Stimulated activated naive CD4-positive, alpha-beta T cell treated with Interleukin-2 at 50 U/mL for 16 hours (primary cell): ENCODE measurements at places on chromosomes 2 and 18.

GRCh38 chr2:240499309-240500301, 58.2 kb downstream of the ANKMY1 start:
- DNase-seq = no peak

GRCh38 chr2:112791693-112792230, 7.5 kb upstream of the IL1A start:
- DNase-seq = no peak

GRCh38 chr2:107108556-107108955, 222.6 kb upstream of the ST6GAL2 start:
- DNase-seq = no peak

- no peak for DNase-seq
Measured at GRCh38 chr2:224055101-224055500, 16.0 kb upstream of the SERPINE2 start.

DNA sequence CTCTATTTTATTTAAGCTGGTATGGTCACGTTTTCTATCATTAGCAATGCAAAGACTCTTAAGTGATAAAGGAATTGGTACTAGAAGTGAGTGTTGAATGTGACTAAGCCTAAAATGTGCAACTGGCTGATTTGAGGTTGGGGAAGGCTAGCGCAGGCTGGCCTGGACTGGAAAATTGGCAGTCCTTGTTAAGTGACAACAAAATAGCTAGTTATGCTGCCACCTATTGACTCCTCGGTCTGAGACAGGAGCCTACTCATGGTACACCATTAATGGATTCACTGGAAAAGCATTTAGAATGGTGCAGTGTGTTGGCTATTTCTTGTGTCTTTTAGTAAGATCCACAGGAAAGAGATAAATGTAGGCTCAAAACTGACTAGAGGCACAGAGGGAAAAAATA, 5.7 kb upstream of the WIPF1 start:
- DNase-seq = peak; percentile 44

DNA sequence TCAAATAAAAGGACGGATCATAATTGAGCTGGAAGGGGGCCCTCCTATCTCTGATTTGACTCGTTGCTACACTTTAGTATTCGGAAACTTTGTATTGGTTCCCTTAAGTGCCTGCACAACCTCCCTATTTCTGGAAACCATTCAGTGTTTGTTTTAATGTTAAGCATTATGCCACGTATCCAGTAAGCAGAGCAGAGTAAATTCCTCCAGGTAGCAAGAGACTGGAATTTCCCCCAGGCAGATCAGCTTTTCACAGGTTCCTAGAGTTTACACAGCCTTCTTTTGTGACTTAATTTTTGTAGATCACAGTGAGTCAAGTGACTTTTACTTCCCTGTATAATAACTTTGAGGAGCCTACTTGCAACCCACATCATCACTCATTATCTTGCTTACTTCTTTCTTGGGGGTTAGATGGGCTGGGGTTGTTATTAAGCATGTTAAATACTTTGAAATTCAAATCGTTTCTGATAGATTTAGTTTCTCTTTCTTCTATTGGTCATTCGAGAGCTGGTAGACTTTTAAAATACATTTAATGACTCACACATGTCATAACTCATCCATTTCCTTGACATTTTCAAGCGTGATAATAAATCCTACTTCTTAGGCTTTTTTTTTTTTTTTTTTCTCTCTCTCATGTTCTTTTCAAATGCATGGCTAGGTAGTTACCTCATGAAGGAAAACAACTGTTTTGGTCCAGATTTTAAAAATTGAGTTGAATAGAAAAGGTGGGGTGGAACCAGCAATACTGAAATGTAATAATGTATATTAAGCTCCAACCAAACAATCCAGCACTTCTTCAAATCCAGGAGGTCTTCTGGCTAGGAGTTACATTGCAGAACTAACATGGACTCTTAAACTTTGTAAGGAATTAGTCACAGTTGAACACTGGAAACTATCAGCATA, 219.3 kb downstream of the NEDD4L start:
- no peak for DNase-seq

- no peak for DNase-seq
Measured at GRCh38 chr18:57561728-57562423, 24.6 kb downstream of the FECH start.

DNA sequence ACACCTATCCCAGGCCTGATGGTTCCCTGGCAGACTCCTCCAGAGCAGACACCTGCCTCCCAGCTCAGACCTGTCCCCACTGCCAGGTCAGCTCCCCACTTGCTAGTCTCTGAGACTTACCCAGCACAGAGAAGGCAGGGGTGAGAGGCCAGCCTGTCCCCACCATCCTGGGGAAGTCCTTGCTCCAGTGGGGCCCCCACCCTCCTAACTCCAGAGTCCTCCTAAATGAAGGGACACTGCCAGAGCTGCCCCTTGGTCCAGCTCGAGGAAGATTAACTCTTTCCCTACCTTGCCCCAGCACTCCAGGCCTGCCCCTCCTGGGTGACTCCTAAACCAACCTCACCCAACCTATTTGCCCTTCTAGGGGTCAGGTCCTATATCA, 30.4 kb upstream of the TNS1 start:
- no peak for DNase-seq

GRCh38 chr2:225842939-225843338, 443.4 kb downstream of the NYAP2 start:
- DNase-seq = no peak

DNA sequence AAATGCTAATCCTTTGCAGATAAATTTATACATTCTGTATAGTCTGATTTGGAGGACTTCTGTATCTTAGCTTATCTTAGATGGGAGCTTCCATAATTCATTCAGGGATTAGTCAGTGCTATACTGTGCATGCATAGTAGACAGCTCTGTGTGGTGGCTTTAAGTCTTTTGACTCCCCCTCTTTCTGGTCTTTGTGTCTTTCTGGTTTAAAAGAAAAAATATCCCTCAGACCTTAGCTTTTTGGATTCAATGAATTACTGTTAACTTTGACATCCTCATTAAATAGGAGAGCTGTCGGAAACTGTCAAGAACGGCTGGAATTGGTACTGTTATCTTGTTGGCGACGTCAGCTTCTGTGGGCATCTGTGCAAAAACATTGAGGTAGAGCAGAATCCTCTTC, 130.4 kb downstream of the SPTBN1 start:
- no peak for DNase-seq

- no peak for DNase-seq
Measured at GRCh38 chr2:127128445-127128904, 21.5 kb upstream of the BIN1 start.

DNA sequence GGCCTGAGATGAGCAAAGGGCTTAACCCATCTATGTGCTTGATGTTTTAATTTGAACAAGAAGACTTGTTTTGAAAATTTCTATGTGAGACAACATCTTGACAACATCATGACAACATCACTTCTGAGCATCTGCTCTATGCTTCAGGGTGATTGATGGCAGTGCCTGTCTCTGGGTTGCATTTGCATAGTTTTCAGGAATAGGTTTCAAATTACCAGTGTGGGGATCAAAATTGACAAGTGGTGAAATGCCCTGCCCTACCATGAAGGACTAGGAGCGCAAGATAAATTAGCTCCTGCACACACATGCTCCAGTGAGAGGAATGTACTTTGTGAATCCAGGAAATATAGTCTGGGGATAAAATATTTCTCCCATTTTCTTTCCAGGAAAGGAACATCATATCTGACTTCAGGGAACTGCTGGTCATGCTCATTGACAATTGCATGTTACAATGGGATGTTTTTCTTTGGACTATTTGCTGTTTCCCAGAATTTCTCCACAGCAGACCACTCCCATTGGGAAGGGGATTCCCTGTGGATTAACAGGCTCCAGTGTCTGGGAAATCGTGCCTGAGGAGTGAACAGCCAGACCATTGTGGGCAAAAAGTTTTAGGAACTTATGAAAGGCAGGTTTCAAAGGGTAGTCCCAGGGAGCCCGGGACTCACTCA, 45.3 kb upstream of the IL1R2 start:
- DNase-seq = no peak

DNA sequence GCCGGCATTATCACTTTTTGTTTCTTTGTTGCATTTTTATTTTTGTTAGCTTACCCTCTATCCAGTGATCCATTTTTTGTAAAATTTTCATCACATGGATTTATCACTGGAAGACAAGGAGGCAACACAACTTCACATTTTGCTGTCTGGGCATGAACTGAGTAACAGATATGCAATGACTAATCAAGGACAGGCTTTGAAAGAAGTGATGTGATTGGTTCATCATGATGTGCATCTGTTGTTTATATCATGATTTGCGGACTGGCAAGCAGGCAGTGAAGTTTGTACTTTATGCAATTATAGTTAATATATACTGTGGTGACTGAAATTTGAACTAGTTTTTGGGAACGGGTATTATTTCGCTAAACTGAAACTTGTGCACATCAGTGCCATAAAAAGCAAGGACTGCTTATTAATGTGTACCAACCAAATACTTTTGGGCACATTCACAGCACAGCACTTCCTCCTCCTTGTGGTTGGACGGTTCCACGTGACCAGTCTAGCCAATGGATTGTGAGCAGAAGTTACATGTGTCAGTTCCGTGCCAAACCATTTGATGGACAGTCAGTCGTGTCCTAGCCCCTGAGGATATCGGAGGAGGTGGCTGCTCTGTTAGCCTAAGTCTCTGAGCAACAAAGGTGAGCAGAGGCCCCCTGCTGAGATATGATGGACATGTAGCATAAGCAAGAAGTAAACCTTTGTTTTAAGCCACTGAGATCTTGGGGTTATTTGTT, 201.4 kb upstream of the SIX2 start:
- DNase-seq = no peak

DNA sequence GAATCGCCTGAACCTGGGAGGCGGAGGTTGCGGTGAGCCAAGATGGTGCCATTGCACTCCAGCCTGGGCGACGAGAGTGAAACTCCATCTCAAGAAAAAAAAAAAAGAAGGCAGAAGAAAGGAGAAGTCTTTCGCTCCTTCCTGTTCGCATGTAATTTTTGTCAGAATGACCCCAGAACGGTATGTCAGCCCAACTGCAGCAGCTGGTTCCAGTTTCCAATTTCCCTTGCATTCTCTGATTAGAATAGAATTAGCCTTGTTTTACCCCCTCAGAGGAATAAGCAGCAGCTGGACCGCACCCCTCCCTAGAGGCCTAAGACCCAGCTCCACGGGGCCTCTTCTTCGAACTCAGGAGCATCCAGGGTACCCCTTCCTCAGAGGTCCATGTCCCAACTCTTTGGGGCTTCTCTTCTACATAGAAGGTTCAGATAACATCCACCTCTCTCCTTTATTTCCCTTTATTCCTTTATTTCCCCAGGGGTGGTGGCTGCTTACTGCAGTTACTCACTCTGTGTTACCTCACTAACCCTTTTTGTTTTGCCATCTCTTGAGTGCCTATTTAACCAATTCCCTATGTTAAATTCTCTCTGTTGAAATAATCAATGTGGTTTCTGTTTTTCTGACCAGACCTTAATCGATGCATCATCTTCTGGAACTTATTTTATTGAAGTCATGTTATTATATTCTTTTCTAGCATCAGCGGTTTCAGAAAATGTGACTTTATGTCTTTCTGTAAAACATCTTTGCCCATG, 7.2 kb upstream of the PUM2 start:
- no peak for DNase-seq

DNA sequence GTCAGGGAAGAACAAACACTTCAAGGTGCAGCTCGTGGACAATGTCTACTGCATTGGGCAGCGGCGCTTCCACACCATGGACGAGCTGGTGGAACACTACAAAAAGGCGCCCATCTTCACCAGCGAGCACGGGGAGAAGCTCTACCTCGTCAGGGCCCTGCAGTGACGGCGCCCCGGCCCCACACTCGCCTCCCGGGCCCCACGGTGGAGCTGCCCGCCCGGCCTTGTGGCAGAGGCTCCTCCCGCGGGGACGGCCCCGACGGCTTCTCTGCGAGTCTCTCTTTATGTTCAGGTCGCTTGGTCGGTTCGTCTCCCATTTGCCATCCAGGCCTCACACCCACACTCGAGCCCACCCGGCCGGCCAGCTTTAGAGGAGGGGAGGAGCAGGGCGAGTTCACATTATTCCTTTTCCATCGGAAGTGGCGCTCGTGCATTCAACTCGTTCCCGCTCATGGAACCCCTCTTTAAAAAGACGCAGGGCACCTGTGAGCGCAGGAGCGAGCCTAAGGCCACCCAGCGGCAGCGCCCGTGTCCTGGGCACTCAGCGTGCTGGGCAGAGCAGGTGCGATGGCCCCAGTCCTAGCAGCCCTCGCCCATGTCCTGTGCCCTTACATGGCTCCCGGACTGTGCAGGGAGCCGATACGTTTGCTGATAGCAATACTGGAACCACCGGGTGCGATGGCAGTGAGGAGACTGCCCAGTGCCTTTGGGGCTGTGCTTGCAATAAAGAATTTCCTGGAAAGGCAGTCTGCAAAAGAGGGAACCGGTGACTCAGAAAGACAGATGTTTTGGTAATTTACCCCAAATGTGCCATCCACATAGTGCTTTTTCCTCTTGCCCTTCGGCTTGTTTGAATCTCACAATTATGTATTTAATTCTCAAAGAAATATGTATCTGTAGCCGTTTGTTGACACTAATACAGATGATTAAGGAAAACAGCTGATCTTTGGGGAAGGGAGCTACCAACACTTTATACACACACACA, 148.6 kb downstream of the NCK2 start:
- no peak for DNase-seq

DNA sequence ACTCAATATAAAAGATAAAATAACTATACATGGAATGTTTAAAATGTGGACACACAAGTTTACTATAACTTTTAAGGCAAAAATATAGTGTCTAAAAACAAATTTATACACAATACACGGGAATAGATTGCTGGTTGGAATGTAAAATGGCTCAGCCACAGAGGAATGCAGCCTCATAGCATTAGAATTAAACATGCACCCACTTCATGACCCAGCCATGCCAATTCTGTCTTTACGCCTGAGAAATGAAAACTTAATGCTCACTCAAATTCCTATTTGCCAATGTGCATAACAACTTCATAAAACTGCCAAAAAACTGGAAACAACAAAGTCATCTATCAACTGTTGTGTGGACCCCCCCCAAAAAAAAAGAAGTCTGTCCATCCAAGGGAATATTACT, 1006.6 kb upstream of the POU3F3 start:
- DNase-seq = no peak

- DNase-seq = no peak
Measured at GRCh38 chr2:86366651-86367498, 29.4 kb upstream of the REEP1 start.

GRCh38 chr2:6423944-6424343, 441.8 kb downstream of the CMPK2 start:
- no peak for DNase-seq

DNA sequence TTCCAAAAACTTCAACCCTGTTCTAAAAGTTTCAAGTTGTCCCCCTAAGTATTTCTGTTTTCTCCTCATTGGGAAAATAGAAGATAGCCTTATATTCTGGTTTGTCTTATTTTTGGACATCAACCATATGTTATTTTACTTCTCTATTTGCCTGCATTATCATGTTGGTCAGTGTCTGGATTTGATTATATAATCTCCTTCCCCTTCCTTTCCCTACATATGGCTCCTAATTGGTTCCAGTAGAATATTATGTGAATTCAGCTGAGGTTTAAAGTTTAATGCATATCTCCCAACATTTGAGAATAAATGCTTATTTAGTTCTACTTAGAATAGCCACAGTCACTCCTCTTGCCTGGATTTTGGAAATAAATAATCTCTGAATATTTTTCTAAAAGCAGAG, 66.9 kb downstream of the OXER1 start:
- no peak for DNase-seq

GRCh38 chr18:61825386-61825785, 67.4 kb downstream of the RNF152 start:
- DNase-seq = no peak

GRCh38 chr2:104844807-104845551, 8.9 kb upstream of the POU3F3 start:
- DNase-seq = no peak

GRCh38 chr2:183291436-183291835, 167.2 kb downstream of the NUP35 start:
- no peak for DNase-seq

- no peak for DNase-seq
Measured at GRCh38 chr2:246489-247144, 17.2 kb downstream of the SH3YL1 start.
